ENCODE measurements at places on chromosomes 16 and 17.

- DNase-seq, result peak; percentile 47
These were observed 71.5 kb upstream of the KSR1 start for GRCh38 chr17:27384726-27385125.

DNA sequence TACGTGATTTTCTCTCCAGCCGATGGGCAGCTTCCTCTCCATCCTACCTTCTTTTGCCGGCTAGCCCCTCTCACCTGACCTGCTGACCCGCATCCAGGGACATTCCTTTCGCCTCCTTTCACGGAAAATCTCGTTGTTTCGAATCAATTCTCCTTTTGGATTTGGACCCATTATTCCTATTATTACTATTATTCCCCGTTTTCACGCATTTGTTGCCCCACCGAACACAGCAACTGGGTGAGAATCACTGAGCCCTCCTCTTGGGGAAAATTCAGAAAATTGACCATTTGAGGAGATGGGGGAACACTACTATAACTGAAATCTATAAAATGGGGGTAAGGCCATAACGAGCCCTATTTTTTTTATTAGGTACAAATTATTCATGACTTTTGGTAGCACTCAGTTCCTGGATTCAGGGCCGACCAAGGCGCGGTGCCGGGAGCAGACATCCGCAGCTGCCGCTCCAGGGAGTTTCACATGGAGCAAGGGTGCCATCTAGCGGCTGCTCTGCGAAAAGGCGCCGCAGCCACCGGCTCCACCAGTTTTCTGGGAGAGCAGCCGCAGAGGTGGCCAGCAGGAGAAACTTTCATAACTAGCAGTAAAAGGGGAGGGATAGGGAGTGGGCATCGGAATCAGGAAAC, 3.3 kb upstream of the HOXB8 start:
- peak; percentile 84 for DNase-seq

DNA sequence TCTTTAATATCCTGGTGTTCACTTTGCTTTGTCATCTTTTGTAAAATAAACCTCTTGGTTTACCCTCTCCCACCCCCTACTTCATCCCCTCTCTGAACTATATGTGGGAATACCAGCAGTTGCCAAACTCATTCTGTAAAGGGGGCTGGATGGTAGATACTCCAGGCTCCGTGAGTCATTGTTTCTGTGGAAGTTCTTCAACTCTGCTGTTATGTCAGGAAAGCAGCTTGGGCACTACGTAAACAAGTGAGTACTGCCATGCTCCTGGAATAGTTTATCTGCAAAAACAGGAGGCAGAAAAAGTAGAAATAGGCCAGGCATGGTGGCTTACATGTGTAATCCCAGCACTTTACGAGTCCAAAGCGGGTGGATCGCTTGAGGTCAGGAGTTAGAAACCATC, 17.6 kb downstream of the MVP start:
- no peak for DNase-seq

GRCh38 chr17:83028851-83029250, 50.6 kb upstream of the METRNL start:
- DNase-seq, result no peak

DNA sequence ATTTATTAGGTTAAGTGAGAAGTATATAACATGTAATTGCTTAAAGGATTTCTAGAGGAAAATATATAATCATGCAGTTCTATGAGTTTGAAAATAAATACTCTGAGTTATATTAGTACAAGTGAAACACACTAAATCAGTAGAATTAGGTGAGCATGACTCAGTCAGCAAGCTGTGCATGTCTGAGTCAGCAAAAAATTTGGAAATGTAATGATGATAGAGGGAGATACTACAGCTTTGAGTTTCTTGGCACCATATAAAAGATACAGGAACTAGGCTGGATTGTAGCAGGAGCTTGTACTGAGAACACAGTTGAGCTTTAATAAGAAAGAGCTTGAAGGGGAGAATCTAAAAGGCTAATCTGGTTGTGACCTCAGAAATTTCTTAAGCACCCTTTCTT, 1224.6 kb downstream of the CDH8 start:
- DNase-seq, result no peak

DNA sequence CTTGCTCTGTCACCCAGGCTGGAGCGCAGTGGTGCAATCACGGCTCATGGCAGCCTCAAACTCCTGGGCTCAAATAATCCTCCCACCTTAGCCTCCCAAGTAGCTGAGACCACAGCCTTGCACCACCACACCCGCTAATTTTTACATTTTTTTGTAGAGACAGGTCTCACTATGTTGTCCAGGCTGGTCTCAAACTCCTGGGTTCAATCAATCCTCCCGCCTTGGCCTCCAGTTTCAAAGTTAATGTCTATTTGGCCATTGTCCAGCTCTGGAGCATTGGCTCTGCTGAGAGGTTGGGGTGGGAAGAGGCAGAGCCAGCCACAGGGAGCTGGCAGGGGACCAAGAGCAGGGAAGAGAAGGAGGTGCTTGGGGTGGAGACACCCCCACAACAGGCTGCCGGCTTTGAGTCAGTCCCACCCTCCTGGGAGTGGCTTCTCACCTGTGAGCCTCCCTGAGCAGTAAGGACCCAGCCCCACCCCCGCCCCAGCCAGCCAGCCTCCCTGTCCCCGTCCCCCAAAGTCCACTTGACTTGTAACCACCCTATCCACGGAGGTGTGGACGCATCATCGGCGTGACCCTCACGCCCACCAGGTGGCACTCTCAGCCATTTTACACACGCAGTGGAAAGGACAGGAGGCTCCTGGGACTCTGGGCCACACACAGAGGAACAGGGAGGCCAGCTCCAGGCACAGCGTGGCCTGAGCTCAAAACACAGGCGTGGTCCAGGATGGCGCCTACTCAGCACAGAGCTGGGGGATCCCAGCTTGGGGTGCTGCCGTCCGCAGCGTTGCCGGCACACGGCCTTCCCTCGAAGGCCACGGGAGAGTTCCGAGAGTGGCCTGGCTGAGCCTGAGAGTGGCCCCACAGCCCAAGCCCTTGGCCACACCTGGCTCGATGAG, 22.8 kb upstream of the PVALEF start:
- DNase-seq, result peak; percentile 80

Measured in cardiac fibroblast (primary cell).